Activated CD4-positive, alpha-beta T cell treated with anti-CD3 and anti-CD28 coated beads, Interleukin-2, Interleukin-6, amounts not matched to agents 100 ng/mL and 50 ng/mL, durations not matched to agents 16 hours and 8 hours (primary cell): ENCODE measurements at places on chromosomes 1 and 21.

DNA sequence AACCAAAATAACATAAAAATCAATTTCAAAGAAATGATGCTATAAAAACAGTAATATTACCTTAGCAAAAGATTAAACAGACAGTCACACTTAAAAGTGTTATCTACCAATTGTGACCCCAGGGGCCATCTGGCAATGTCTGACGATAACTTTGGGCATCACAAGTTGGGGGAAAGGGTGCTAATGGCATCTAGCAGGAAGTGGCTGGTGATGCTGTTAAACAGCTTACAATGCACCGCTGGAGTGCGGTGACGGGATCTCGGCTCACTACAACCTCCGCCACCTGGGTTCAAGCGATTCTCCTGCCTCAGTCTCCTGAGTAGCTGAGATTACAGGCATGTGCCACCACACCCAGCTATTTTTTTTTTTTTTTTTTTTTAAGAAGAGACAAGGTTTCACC lies 27.6 kb downstream of the NUP133 start:
- DNase-seq, result no peak

DNA sequence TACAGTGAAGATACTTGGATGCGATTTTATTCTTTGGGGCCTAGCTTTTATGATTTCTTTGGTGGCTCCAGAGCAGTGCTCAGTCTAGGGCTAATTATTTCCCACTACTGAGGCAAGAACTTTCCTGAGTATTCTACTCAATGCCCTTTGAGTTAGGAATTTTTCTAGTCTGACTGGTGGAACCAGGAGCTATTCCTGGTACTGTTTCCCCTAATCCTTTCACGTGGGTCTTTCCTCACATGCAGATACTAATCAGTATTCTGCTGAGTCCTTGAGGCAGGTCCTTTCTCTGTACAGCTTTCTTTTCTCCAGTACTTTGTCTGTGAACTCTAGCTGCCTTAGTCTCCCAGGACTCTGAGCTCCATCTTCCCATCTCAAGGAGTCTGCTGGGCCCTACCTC lies 76.7 kb downstream of the TRIM11 start:
- DNase-seq, result no peak

DNA sequence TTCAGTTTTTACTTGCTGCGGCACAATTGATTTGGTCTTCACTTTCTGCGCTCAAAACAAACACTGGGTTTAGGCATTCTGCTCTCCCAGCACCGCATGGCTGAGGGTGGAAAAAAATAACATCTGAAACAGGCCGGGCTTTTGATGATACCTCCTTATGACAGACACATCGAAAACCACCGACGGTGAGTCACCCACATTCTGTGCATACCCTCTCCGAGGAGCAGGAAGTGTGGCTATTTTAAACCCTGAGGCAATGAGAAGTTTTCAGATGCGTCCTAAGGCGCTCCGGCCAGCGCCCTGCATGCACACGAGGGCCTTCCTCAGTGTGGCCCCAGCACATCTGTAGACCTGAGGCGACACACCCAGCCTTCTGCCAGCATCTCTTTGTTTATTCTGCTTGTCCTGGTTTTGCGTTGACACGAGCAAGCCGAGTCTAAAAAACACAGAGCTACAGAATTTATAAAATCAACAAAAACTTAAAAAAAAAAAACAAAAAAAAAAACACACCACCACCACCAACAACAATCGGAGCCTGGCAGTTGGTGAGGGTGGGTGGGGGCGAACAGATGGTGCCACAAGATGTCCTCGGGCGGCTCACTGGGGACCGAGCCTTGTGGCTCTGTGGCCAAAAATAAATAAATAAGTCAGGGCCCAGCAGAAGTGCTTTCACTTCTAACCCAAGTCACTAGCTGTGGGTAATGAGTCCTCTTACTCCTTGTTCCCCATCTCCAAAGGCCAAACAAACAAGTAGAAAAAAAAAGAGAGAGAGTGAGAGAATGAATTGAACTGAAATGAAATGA lies 162.6 kb upstream of the IRF2BP2 start:
- peak; percentile 95 for DNase-seq

- no peak for DNase-seq
Observed at GRCh38 chr1:99919220-99919619, 50.6 kb upstream of the SLC35A3 start.

DNA sequence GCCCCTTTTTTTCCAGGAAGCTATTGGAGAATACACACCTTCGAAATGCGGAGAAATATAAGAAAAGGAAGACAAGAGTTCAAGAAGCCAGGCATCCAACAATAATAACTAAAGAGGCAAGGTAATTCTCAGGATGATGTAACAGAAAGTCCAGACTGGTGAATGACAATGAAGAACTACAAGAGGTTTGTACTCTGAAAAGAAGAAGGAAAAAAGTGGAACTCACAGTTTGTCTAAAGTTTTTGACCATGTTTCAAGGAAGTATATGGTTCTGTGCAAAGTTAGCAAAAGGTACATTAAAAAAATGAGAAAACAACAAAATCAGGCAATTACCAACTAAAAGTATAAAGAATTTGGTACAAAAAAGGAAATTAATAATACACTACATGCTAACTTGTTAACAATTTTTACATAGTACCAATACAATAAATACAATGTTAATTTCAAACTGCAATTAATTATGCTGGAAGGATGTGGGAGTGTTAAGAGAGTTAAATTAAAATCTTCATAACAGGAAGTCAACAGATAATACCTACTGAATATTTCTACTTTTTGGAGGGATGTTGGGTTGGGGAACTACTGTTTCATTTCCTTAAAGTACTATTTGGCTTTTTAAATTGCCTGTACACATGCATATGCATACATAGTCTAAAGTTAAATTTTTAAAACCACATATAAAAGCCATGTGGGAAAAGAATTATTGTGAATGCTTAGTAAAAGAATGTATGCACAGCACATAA lies 12.9 kb upstream of the CD55 start:
- no peak for DNase-seq

DNA sequence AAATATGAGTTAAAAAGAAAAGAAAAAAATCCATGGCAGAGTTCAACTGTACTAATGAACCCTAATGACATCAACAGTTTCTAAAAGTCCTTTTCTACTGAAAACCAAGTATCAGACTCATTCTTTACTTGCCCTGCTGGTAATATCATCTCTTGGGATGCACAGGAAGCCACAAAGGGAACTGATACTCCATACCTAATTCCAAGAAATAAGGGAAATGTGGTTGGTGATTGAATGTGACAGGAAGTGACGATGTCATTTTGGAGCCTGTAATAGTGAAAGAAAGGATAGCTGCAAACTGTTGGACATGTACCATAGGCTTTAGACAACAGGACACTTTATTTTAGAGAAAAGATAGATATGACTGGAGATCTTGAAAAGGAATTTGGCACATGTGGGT lies 98.7 kb upstream of the VAV3 start:
- peak; percentile 15 for DNase-seq

DNA sequence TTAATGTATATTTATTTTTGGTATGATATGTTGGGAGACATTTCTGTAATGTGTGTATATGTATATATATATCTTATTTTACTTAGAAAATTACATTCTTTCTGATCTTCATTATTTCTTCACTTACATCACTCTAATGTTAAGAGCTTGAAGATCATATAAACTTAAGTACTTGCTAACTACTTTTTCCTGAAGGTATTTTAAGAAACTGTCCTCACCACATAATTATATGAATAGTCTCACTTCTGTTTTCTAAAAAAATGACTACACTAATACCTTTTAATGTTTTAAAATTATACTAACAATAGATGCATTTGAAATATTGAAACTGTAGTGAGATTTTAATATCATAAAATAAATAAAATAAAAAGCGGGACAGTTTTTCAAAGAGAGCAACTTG lies 377.1 kb downstream of the LRRIQ3 start:
- no peak for DNase-seq

- DNase-seq, result no peak
Observed at GRCh38 chr1:171521567-171521966, 36.2 kb downstream of the PRRC2C start.

GRCh38 chr21:43271452-43272020 lies 102.7 kb downstream of the CRYAA start:
- no peak for DNase-seq

DNA sequence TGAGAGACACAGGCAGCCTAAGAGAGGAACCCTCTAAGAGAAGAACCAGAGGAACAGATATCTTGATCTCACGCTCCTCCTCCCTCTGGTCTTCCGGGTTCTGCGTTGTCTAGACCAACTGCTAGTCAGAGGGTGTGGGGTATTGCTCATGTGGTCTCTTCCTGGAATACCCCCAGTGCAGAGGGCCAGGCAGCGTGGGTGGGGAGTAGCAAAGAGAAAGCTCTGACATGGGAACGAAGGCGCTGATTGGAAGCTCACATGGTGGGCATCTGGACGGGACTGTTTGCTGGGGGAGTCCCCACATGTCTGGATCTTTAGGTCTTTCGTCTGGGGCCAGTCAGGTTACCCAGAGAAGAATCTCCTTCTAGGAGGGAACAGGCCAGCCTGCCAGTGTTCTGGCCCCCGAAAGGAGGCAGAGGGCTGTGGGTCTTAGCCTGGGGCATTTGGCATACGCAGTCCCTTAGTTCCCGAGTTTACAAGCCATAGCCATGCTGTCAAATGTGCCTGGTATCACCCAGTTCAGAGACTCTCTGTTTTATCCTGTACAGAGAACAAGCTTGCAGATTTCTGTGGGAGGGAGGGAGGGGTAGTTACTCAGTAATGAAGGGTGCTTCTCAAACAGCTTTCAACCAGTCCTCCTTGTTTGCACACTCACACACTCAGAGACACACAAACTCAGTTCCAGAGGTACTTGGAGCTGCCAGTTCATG lies 18.3 kb upstream of the IL6R start:
- peak; percentile 65 for DNase-seq

GRCh38 chr1:6353955-6354658 lies 39.5 kb downstream of the ACOT7 start:
- no peak for DNase-seq

GRCh38 chr1:179952186-179952585 lies 2.4 kb upstream of the CEP350 start:
- DNase-seq, result no peak

DNA sequence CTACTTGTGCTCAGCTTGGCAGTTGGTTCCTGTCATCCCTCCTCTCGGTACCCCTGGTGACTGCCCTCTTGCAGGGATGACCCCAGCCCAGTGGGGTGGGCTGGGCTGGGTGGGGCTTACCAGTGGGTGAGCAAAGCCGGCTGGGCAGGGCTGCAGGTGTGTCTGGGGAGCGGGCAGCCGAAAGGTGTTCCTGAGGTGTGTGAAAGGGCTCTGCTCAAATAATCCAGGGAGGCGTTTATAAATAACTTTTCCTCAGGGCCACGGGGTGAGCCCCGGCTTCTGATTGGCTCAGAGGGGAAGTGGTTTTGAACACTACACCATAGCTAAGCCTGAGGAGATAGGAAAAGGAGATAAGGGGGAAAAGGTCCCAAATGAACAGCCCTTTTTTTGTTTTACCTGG lies at the start of gene SLC26A9:
SLC26A9 (minus strand) TSS at position 212 of the 400 bp plus-strand sequence. CDS start 7,636 bp downstream, outside the sequence.
- no peak for DNase-seq

- DNase-seq, result no peak
Observed at GRCh38 chr1:172324761-172325160, 95.7 kb upstream of the C1orf105 start.

- DNase-seq, result no peak
Observed at GRCh38 chr1:177065430-177065829, 99.1 kb downstream of the ASTN1 start.

GRCh38 chr1:31931593-31932225 lies 6.5 kb downstream of the PTP4A2 start:
- peak; percentile 70 for DNase-seq

DNA sequence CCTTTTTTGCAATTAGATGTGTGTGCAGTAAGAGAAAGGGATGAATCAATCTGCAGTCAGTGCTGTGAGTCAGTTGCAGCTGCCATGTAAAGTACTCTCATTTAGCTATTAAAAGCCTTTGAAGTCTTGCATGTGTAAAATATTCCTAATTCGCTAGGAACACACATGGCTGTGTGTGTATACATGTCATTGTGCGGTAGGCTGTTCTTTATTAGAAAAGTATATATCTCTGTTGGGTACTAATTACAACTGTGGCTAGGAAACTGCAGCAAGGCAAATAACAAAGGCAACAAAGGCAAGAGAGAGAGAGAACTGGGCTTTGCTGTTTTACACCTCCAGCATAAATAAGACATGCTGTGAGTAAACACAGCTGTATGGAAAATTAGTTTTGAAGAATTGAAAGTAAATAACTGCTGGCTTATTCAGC lies 41.7 kb downstream of the EPB41 start:
- DNase-seq, result no peak

- no peak for DNase-seq
Observed at GRCh38 chr1:236303675-236304074, 21.9 kb upstream of the ERO1B start.

- no peak for DNase-seq
Observed at GRCh38 chr1:229022595-229023333, 248.1 kb upstream of the RAB4A start.

- peak; percentile 5 for DNase-seq
Observed at GRCh38 chr21:35924714-35925301, 135.5 kb downstream of the SETD4 start.

DNA sequence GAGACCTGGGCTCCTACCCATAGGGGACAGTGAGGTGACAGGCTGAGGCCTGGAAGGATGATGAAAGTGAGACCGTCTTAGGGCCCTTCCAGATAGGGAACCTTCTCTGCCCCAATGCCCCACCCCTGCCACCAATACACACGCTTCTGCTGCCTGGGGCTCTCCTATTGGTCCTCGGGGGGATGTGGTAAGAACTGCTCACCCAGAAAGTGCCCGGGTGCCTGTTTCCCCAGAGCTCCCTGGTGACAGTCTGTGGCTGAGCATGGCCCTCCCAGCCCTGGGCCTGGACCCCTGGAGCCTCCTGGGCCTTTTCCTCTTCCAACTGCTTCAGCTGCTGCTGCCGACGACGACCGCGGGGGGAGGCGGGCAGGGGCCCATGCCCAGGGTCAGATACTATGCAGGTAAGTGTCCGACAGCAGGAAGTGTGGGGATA lies 948 bp downstream of the SEMA4A start:
- peak; percentile 76 for DNase-seq

DNA sequence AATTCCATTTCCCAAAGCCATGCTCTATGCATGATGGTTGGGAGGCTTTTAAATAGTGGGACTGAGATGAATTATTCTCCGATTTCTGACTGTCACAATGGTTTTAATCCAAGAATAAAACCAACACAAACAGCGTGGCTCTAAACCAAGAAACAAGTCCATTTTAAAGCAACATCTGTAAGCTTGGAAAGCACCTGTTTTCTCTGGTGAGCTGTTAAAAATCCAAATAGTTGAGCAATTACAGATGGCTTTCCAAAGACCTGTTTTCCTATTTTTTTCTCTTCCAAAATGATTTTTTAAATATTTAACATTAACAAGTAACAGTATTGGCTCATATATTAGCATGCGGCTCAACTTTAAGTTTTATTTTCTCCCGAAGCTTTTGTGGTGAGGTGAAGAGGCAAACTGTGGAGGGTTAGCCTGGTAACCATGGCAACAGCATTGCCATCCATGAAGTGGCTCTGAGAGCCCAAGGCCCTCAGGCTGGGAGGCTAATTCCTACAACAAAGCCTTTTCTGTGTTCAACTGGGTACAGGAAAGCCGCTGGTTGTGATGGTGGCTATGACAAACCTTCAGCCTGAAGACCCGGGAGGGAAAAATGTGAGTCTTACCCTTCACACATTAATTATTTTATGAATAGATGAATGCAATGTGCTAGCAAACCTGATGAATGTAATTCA lies 56.7 kb upstream of the B3GALT5 start:
- no peak for DNase-seq

- peak; percentile 42 for DNase-seq
Observed at GRCh38 chr21:20971296-20971921, 26.8 kb upstream of the NCAM2 start.
